Activated CD8-positive, alpha-beta memory T cell treated with anti-CD3 and anti-CD28 coated beads, Interleukin-2, amount 10 ng/mL, durations not matched to agents 7 days and 5 days (primary cell): ENCODE measurements at places on chromosomes 7 and 10.
A peak's percentile ranks its signal among the peaks of the same experiment; 100 is the strongest.

- peaks cover 16% of the 10 kb centered on the region for H3K27me3 ChIP-seq
- H3K27ac ChIP-seq: peak overlapping the region; percentile 81
- no peak for DNase-seq
- peaks cover 28% of the 10 kb centered on the region for H3K4me1 ChIP-seq
Measured at GRCh38 chr7:50142425-50143017, 49.5 kb upstream of the ZPBP start.

DNA sequence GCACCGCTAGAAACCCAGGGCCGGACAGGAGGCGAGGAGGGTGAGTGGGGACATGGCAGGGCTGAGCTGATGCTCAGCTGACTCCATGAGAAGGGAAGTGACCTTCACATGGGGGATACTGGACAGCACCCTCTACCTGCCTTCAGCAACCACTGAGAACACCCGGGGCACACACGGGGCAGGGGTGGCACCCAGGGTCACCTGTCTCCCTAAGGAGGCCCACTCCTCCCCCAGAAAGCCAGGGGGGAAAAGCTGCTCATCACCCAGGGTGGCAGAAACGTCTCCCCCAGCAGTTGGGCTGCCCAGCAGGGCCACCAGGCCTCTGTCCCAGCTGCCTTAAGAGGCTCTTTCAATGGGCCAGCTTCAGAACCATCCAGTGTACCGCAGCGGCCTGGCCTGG lies 159.7 kb downstream of the RNF216 start:
- no peaks in the 10 kb centered on the region for H3K36me3 ChIP-seq
- no peak overlapping the region for H3K4me3 ChIP-seq
- H3K27me3 ChIP-seq: no peaks in the 10 kb centered on the region
- DNase-seq: no peak

- DNase-seq: no peak
- H3K4me3 ChIP-seq: no peak overlapping the region
- H3K4me1 ChIP-seq: no peaks in the 10 kb centered on the region
- no peaks in the 10 kb centered on the region for H3K27me3 ChIP-seq
Measured at GRCh38 chr10:55800602-55801352, 560.3 kb downstream of the ZWINT start.

GRCh38 chr10:49363309-49364031 lies 32.4 kb downstream of the DRGX start:
- H3K4me3 ChIP-seq: no peak overlapping the region
- DNase-seq: peak; percentile 16
- H3K27me3 ChIP-seq: peaks cover 11% of the 10 kb centered on the region
- no peaks in the 10 kb centered on the region for H3K4me1 ChIP-seq
- no peaks in the 10 kb centered on the region for H3K36me3 ChIP-seq
- H3K27ac ChIP-seq: no peak overlapping the region

GRCh38 chr7:114047889-114048288 lies 129.1 kb upstream of the PPP1R3A start:
- peaks cover 5% of the 10 kb centered on the region for H3K36me3 ChIP-seq
- DNase-seq: no peak
- H3K27ac ChIP-seq: peak overlapping the region; percentile 76

- DNase-seq: no peak
- H3K4me3 ChIP-seq: no peak overlapping the region
- H3K27ac ChIP-seq: no peak overlapping the region
- no peaks in the 10 kb centered on the region for H3K4me1 ChIP-seq
- H3K36me3 ChIP-seq: no peaks in the 10 kb centered on the region
Measured at GRCh38 chr10:129908406-129908805, 55.7 kb downstream of the EBF3 start.

- H3K4me1 ChIP-seq: no peaks in the 10 kb centered on the region
- no peak for DNase-seq
- no peaks in the 10 kb centered on the region for H3K36me3 ChIP-seq
- H3K4me3 ChIP-seq: no peak overlapping the region
Measured at GRCh38 chr10:34658934-34659333, 156.2 kb downstream of the PARD3 start.

DNA sequence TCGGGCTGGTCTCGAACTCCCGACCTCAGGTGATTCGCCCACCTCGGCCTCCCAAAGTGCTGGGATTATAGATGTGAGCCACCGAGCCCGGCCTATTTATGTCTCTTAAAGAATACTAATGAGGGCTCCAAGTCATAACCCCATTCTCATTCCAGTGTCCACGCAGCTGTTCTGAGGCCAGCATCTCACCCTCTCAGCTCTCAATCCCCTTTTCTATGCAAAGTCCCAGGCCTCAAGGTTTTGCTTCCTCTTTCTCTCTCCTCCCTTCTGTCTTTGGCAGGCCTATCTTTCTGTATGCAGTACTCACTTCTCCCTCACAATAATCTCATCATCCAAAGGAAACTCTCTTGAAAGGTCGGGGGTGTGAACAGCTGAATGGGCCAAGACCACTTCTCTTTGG lies 28.0 kb upstream of the VSIR start:
- no peaks in the 10 kb centered on the region for H3K36me3 ChIP-seq
- peaks cover 7% of the 10 kb centered on the region for H3K27me3 ChIP-seq
- no peak for DNase-seq
- H3K27ac ChIP-seq: no peak overlapping the region
- no peak overlapping the region for H3K4me3 ChIP-seq

DNA sequence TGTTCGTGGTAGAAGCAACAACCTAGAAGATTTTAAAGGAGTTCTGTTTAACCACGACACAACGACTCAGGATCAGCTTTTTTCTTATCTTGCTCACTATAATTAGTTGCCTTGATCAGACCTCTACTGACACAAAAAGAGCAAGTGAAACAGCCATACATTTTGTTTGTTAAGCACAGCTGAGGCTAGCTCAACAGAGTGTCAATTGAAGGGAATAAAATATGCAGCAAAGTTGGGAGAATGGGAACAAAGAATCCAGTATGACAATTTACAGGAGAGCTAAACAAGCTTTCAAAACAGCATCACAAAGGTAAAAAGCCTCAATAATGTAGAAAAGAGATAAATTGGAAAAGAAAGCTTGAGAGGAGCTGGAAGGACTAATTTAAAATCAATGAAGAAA lies 40.5 kb upstream of the HERPUD2 start:
- H3K36me3 ChIP-seq: no peaks in the 10 kb centered on the region
- no peak overlapping the region for H3K4me3 ChIP-seq
- H3K27me3 ChIP-seq: peaks cover 20% of the 10 kb centered on the region
- DNase-seq: no peak

DNA sequence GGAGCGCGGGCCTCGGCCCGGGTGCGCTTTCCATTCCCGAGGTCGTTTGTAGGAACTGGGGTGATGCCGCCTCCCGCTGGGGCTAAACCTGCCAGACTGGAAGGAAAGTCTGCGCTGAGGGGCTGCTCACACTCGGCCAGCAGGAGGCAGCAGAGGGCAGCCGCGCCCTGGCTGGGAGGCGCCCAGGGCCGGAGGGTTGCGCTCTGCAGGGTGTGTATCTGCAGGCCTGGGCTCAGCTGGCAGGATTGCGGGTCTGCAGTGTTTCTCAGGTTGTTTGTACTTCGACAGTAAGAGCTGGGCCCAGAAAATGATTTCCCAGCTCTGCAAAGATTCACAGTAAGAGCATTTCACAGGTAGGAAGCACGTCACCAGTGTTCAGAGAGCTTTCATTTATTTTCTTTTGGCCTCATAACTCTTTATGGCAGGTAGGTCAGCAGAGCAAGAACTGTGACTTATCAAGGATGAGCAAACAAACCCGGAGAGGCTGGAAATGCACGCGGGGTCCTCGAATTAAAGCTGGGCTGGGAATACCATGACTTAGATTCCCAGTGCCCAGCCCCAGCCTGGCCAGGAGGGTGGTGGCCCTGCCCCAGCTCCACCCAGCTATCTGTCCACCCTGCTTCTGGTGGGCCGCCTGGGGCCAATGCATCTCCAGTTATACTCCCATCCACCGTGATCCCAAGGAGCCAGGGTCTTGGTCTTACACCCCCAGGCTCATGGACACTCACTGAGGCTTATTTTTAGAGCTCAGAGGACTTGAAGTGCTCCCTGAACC lies 15.2 kb upstream of the PPP2R2D start:
- H3K27me3 ChIP-seq: peaks cover 5% of the 10 kb centered on the region
- peaks cover 3% of the 10 kb centered on the region for H3K4me1 ChIP-seq
- H3K27ac ChIP-seq: no peak overlapping the region
- H3K4me3 ChIP-seq: no peak overlapping the region
- peak; percentile 82 for DNase-seq

DNA sequence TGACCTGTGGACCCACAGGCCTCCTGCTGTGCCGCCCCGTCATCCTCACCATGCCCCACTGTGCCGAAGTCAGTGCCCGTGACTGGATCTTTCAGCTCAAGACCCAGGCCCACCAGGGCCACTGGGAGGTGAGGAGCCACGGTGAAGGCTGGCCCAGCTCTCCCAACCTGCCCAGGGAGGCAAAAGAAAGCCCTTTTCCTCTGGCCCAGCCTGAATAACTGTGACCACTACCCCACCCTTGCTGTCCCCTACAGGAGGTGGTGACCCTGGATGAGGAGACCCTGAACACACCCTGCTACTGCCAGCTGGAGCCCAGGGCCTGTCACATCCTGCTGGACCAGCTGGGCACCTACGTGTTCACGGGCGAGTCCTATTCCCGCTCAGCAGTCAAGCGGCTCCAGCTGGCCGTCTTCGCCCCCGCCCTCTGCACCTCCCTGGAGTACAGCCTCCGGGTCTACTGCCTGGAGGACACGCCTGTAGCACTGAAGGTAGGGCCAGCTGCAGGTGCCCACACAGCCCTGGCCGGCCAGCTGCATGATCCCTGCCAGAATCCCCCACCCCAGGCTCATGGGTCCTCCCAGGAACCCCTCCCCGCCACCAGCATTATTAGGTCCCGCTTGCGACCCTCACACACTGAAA lies 25.5 kb upstream of the SLC29A3 start:
- no peaks in the 10 kb centered on the region for H3K36me3 ChIP-seq
- no peaks in the 10 kb centered on the region for H3K27me3 ChIP-seq
- H3K27ac ChIP-seq: no peak overlapping the region
- no peak overlapping the region for H3K4me3 ChIP-seq
- DNase-seq: no peak

DNA sequence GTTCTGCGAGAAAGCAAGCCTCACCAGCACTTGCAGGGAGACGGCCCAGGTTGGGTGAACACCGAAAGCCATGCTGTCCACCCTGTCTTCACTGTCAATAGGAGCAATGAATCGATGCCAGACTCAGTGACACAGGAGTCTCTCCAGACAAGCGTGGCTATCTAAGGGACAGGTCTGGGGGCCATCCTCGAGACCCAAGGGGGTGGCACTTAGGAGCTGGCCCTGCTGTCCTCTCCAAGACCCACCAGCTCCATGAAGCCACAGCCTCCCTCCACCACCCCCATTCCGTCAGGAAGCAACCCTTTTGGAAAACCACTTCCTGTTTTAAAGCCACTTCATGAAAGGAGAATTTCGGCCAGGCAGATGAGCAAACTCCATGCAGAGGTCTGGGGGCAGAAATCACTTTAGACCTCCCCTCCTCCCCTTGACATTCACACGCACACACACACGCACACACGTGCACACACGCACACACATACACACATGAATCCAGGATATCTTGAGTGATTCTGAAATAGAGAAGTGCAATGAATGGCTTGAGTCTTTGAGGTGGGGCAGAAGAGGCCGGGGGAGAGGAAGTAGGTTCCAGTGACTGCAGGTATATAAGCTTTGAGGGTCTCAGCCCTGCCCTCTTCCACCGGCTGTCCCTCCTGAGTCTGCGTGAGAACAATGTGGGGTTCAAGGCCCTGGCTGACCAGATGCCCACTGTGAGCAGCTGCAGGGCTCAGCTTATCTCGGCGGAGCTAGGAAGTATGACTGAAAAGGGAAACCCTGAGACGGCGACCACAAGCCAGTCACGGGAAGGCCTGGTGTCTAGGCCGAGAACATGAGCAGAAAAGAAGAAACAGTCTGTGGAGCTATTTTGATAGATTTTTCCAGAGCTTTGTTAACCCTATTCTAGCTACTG lies 25.0 kb downstream of the RGS10 start:
- H3K4me3 ChIP-seq: peak overlapping the region; percentile 59
- no peaks in the 10 kb centered on the region for H3K27me3 ChIP-seq
- H3K27ac ChIP-seq: peak overlapping the region; percentile 91
- H3K4me1 ChIP-seq: peaks cover 47% of the 10 kb centered on the region
- DNase-seq: peak; percentile 88

DNA sequence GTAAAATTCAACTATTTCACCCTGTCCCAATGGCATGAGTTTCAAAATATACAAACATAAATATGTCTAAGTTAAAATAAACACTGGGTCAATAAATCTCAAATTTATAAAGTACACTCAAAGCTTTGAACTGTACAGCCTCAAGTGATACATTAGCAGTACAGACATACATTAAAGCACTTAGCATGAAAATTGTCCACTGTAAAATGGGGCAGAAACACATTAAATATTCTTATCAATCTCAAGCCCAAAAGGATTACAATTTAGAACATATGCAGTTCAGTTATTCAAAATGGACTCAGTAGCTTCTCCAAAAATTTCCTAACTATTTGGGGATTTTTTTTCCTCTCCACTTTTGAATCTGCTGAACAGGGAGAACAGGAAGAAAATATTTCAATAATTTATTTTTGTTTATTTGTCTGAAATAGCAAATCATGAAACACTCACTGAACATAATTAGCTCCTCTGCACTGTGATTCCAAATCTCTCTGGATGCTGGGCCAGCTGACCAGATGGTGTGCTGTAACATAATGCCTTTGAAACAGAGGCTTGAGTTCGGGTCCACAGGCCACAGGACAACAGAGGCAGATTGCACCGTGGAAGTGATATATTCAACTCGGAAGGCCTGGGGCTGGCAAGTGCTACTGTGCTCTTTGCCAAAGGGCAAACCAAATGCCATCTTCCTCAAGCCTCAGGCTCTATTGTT lies 248.9 kb upstream of the LRRN3 start:
- DNase-seq: no peak
- H3K36me3 ChIP-seq: peaks cover 1% of the 10 kb centered on the region
- H3K27ac ChIP-seq: no peak overlapping the region
- H3K4me1 ChIP-seq: no peaks in the 10 kb centered on the region

DNA sequence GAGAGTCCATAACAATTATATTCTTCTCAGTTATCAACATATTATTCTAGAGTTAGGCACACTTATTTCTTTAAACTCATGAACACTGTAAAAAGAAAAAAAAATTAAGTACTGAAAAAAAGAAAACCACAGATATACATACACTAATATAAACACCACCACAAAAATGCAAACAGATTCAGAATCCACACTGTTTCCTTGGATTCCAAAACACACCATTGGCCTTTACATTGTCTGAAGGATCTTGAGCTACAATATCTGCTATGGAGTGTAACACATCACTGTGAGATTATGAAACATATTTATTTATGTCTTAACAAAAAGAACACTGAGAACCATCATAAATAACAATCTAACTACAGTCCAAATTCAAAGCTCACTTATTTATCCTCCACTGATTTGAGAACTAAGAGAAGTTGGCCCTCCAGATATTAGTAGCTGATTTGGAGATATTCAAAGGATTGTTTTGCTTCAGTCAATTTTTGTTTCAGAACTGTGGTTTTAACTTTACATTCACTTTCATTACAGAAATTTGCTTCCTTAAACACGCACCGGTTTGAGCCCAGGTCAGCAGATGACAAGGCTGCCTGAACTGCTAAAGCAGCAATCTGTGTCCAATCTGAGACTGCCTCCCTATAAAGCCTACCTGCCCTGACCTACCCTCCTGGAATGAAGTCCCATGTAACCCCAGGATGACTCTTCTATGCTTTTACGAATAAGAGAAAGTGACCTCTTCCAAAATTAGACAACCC lies 47.0 kb upstream of the CDK1 start:
- H3K27ac ChIP-seq: peak overlapping the region; percentile 3
- no peaks in the 10 kb centered on the region for H3K36me3 ChIP-seq
- peaks cover 29% of the 10 kb centered on the region for H3K4me1 ChIP-seq
- peak; percentile 44 for DNase-seq

GRCh38 chr7:28956608-28957063 lies 1.5 kb downstream of the TRIL start:
- H3K36me3 ChIP-seq: no peaks in the 10 kb centered on the region
- H3K27ac ChIP-seq: no peak overlapping the region
- no peak overlapping the region for H3K4me3 ChIP-seq
- DNase-seq: no peak
